ENCODE measurements at places on chromosomes 3 and 15.

GRCh38 chr15:60416484-60416883 is 18.7 kb upstream of the ANXA2 start:
- no peak for DNase-seq

DNA sequence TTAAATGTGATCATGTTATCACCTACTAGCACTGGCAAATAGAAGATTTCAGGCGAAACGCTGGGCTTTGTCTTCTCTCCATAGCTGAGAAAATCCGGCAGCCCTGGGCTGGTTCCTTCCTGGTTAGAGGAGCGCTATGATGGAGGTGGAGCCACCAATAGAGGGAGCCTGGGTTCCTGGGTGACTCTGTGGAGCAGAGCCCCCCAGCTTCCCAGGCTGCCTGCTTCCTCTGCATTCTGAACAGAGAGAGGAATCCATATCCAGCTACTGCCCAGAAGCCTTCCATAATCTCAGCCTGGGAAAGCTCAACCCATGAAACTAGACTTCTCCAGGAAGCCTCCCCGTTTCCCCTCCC is 32.6 kb upstream of the IQSEC1 start:
- no peak for DNase-seq

GRCh38 chr3:123088387-123088786 is 21.6 kb downstream of the PDIA5 start:
- DNase-seq = no peak

GRCh38 chr3:11162401-11163345 is 8.4 kb downstream of the HRH1 start:
- DNase-seq = no peak

- no peak for DNase-seq
Observed at GRCh38 chr3:109563149-109563548, 225.8 kb upstream of the DPPA4 start.

DNA sequence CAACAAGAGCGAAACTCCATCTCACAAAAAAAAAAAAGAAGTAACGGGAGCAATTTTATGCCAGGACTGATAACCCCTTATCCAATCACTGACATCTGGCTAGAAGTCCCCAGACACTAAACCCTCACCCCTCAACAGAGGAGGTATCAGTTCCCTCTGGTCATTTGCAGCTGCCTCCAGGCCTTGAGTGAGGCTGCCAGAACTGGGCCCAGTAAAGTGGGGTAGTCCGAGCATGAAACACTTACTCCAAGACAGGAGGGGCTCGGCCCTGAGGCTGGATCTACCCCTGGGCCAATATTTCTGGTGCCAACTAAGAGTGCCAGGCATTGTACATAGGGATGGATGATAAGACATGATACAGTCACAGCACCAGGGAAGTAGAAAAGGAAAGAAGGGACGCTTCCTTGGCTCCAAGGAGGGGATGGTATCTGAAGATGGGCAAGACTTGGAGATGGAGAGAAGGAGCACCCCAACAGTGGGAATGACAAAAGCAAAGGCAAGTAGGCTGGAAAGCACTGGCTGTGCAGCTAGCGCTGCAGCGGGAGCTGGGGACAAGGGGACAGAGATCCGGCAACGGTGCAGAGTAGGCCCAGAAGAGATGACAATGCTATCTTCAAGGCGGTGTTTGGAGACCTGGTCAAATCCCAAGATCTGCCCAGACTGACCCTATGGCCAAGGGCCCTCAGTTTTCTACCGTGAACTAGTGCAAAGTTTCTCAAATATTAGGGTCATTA is 2.2 kb downstream of the XXYLT1 start:
- no peak for DNase-seq

- DNase-seq = no peak
Observed at GRCh38 chr3:27758083-27758482, 36.0 kb upstream of the EOMES start.

- DNase-seq = no peak
Observed at GRCh38 chr3:152550284-152550683, 281.6 kb downstream of the MBNL1 start.

- DNase-seq = no peak
Observed at GRCh38 chr3:5784690-5785089, 597.2 kb downstream of the EDEM1 start.

DNA sequence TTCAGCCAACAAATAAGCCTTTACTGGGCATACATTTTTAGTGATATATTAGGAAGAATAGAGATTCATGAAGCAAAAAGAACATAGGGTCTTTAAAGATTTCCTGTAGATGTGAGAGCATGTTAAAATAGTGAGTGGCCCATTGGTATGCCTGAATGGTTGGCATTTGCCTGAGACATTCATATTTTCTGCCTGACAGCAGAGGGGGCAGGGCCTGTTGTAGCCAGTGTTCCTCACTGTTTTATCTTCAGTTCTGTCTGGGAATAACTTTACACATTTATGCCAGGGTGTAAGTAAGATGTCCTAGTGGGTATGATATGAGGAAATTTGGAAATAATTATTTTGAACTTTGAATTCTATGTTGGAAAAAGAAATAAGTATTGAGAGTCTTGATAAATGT is 704.7 kb upstream of the ARPP21 start:
- no peak for DNase-seq

- no peak for DNase-seq
Observed at GRCh38 chr15:52509500-52510245, 19.0 kb downstream of the MYO5A start.

- DNase-seq = no peak
Observed at GRCh38 chr3:243356-243725, 46.8 kb downstream of the CHL1 start.

DNA sequence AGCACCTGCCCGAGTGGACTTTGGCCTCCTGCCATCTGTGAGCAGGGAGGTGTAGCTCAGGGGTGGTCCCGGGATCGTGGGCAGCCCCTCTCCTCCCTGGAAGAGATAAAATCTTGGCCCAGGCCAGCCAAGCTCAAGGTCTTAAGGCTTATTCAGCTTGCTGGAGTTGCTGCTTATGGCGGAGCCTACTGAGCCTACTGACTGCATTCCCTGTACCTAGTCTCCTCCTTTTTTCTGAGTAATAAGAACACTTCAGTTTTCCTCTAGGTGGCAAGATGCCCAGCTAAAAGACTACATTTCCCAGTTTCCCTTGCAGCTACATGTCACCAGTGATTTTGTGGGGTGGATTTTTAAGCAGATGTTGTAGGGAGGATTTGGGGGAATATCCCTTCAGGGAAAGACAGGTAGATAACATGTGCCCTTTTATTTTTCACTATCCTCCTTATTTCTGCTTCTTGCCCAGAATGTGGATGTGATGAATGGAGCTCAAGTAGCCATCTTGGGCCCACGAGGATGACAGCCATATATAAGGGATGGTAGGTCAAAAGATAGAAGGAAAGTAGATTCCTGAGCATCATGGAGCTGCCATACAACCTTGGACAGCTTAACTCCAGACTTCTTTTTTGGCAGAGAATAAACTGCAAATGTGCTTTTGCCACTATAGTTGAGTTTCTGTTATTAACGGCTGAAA is 41.4 kb upstream of the INSYN1 start:
- no peak for DNase-seq

DNA sequence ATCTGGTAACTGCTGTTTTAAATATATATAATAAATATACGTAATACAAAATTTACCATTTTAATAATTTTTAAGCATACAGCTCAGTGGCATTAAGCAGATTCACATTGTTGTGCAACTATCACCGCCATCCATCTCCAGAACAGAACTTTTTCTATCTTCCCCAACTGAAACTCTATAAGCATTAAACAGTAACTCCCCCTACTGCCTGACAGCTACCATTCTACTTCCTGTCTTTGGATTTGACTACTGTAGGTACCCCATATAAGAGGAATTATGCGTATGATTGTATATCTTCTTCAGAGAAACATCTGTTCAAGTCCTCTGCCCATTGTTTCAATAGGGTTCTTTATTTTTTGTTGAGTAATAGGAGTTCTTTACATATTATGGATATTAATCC is 36.8 kb downstream of the EID1 start:
- DNase-seq = no peak

- DNase-seq = no peak
Observed at GRCh38 chr3:141306922-141307321, 61.4 kb upstream of the ZBTB38 start.

DNA sequence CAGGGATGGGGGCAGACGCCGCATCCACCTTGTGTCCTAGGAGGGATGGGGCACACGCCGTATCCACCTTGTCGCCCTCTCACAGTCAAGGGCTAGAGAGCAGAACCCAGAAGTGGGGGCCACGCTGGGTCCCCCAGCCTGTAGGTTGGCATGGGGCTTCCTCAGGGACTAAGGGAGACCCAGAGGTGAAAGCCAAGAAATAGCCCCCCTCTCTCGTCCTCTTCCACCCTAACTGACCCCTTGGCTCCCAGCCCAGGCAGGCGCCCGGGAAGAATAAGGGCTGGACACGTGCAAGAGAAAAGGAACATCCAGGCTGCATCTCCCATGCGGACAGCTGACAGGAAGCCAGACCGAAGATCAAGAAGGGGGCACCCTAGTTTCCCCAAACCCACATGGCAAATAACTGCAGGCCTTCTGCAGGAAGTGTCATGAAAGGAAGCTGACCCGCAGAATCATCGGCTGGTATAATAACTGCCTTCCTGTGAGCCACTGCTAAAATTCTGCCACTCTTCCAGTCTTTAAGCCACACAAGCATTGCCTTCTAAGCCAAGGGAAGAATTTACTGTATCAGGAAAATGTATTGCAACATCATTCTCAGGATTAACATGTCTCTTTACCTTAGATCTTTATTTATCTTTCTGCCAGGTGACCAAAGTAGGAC is 38.5 kb upstream of the TFRC start:
- DNase-seq = no peak

- DNase-seq = no peak
Observed at GRCh38 chr15:82917249-82917648, 35.3 kb downstream of the HOMER2 start.

GRCh38 chr15:68114840-68115239 is 60.7 kb downstream of the PIAS1 start:
- DNase-seq = no peak

DNA sequence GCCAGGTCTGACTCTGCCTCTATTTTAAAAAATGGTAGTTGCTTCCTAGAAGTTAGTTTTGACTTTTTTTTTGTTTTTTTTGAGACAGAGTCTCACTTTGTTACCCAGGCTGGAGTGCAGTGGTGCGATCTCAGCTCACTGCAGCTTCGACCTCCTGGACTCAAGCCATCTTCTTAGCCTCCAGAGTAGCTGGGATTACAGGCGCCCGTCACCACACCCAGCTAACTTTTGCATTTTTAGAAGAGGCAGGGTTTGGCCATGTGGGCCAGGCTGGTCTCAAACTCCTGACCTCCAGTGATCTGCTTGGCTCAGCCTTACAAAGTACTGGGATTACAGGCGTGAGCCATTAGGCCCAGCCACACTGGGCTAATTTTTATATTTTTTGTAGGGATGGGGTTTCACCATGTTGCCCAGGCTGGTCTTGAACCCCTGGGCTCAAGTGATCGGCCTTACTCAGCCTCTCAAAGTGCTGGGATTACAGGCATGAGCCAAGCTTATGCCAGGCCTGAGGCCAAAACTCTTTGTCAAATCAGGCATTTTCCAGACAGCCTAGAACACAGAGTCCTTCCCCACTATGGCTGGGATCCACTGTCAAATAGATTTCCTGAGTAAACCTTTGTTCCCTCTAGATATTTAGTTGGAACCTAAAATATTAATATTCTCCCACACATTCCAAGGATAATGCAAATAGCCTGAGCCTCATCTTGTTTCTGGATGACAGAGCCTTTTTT is 13.7 kb downstream of the C3orf62 start:
- no peak for DNase-seq

DNA sequence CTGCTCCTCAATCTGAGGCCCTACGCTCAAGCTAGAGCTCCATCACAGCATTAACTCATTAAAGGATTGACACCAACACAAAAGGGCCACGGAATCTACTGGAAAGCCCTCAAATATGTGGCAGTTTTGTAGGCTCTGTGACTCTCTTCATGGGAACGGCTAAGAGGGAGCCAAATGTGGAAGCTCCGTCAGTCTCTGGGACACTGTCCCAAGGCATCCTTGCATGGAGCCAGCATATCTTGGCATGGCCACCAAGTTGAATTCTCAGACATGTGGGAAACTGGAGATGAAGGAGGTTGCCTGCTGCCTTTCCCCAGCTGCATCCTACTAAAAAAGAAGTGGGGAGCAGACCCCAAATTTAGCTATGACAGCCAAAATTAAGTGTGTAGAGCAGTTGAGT is 296.9 kb downstream of the NTRK3 start:
- DNase-seq = no peak

- no peak for DNase-seq
Observed at GRCh38 chr3:177823701-177824189, 626.5 kb upstream of the TBL1XR1 start.

DNA sequence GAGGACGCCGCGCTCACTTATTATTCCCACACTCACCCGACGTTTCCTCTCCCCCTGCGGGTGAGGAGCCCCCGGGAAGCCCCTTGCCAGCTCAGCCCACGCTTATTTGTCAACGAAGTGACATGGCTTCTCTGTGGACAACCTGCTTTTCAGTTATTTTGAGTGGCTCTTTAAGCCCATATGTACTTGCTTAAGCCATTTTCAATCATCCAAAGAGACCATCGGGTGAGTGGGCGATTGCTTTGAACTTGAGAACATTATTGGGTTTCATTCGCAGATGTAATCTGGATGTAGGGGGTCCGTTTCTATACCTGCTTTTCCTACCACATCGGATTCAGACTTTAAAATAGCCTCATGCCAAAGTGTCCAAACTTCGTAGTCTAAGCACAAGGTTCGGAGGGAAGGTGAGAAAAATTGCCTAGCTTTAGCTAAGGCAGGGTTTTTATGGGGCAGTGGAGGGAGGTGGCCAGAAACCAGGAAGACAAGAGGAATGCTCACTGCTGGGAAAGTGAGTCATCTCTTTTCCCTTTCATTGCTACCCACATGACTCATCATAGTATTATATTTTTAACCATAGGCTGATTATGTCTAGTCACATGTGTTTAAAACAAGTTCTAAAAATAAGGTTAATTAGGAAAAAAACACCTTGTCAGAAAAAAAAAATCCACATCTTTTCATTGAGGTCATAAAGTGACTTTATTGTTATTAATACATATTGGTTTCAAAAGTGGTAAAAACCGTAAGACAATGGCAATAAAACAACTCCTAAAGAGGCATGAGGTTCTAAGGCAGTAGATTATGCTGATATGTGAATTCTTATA is 773.1 kb upstream of the NR2F2 start:
- no peak for DNase-seq

- DNase-seq = no peak
Observed at GRCh38 chr3:189883113-189883753, 237.5 kb downstream of the P3H2 start.

GRCh38 chr15:93846148-93846547 is 385.2 kb upstream of the MCTP2 start:
- no peak for DNase-seq

GRCh38 chr3:173396191-173397041 is 1.1 kb upstream of the NLGN1 start:
- no peak for DNase-seq

- no peak for DNase-seq
Observed at GRCh38 chr15:101551696-101552591, 62.4 kb upstream of the PCSK6 start.

GRCh38 chr3:127933396-127933795 is 18.4 kb downstream of the KBTBD12 start:
- DNase-seq = no peak

GRCh38 chr15:96070636-96071035 is 259.9 kb upstream of the NR2F2 start:
- no peak for DNase-seq
